ENCODE measurements at places on chromosomes 6 and 20. TPM values are rescaled to one million over a fixed set of nuclear protein-coding genes. Genes with fewer than 3 reads are reported as not detected.

GRCh38 chr20:61331543-61331942 lies 79.5 kb downstream of the CDH4 start:
- no peak for DNase-seq
- no peaks in the 10 kb centered on the region for H3K4me1 ChIP-seq
- no peak overlapping the region for H3K27ac ChIP-seq
- no peaks in the 10 kb centered on the region for H3K36me3 ChIP-seq
- H3K4me3 ChIP-seq, result no peak overlapping the region

Gene PRSS16
- 0.55 TPM for total RNA-seq

- H3K36me3 ChIP-seq, result no peaks in the 10 kb centered on the region
- H3K27ac ChIP-seq, result no peak overlapping the region
- H3K27me3 ChIP-seq, result peaks cover 7% of the 10 kb centered on the region
- DNase-seq, result no peak
Measured at GRCh38 chr6:41449399-41450245, 96.6 kb upstream of the FOXP4 start.

GRCh38 chr6:34424200-34425131 lies 1.4 kb downstream of the RPS10 start:
- peak overlapping the region; percentile 98 for H3K27ac ChIP-seq
- H3K36me3 ChIP-seq, result peaks cover 57% of the 10 kb centered on the region
- H3K4me1 ChIP-seq, result peaks cover 24% of the 10 kb centered on the region
- H3K27me3 ChIP-seq, result no peaks in the 10 kb centered on the region

DNA sequence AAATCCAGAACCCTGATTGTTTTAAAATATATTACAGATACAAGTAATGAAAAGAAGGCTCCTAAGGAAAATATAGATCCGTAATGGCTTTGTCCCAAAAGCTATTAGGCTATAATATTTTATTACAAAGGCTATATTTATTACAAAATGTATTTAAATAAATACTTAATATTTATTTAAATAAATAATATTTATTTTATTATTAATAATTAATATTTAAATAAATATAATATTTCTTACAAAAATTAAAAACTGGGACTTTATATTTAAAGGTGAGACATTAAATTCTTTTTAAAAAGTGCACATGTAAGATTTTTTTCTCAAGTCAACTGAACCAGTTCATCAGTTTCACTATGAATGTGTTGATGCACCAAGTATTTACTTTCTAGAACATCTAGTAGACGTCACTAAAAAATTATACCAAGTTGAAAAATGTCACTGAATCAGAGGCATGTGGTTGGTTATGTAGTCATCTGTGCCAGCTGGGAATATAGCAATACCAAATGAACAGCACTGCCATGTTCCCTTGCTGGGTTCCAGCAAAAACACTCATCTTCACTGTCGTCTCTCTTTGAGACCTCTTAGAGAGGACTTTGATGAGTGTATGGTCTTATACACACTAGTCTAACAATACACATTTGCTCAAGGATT lies 278.9 kb downstream of the ESR1 start:
- H3K4me1 ChIP-seq, result no peaks in the 10 kb centered on the region
- H3K36me3 ChIP-seq, result no peaks in the 10 kb centered on the region
- no peak for DNase-seq
- H3K27ac ChIP-seq, result no peak overlapping the region
- H3K27me3 ChIP-seq, result peaks cover 6% of the 10 kb centered on the region

DNA sequence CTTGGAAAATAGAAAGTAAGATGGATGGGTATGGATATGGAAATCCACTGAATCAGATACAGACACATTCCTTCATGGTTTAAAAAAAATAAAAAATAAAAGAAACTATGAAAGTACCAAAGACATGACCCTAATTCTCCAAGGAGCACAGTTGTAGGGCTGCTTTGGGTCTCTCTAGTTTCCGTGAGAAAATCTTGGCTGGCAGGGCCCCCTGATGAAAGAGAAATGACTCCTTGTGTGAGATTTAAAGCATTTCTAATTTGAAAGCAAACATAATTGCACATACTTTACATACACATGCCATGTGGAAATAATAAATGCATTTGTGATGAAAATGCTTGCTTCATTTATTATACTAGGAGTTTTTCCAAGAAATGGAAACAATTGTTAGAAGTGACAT lies 593.9 kb upstream of the BTBD3 start:
- no peaks in the 10 kb centered on the region for H3K4me1 ChIP-seq
- no peaks in the 10 kb centered on the region for H3K36me3 ChIP-seq
- no peaks in the 10 kb centered on the region for H3K27me3 ChIP-seq
- no peak overlapping the region for H3K4me3 ChIP-seq

Gene RNF182
- total RNA-seq, result not detected

DNA sequence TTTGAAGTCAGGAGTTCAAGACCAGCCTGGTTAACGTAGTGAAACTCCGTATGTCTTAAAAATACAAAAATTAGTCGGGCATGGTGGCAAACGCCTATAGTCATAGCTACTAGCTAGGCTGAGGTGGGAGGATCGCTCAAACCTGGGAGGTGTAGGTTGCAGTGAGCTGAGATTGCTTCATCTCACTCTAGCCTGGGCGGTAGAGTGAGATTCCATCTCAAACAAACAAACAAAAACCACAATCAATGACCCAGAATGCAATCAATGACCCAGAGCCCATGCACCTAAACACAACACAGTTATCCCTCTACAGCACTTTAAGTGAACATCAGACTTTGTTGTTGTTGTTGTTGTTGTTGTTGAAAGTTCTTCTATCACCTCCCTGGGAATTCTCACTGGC lies 77.9 kb downstream of the MYB start:
- no peak overlapping the region for H3K4me3 ChIP-seq
- no peak overlapping the region for H3K27ac ChIP-seq
- no peaks in the 10 kb centered on the region for H3K27me3 ChIP-seq
- no peaks in the 10 kb centered on the region for H3K36me3 ChIP-seq
- DNase-seq, result no peak

Gene ELOVL4
- 0.98 TPM for total RNA-seq

Gene TRAPPC3L
- total RNA-seq, result not detected

GRCh38 chr6:17446713-17447112 lies 53.3 kb downstream of the CAP2 start:
- no peaks in the 10 kb centered on the region for H3K36me3 ChIP-seq
- no peak overlapping the region for H3K27ac ChIP-seq
- H3K4me1 ChIP-seq, result no peaks in the 10 kb centered on the region
- H3K4me3 ChIP-seq, result no peak overlapping the region

- no peak for DNase-seq
- H3K36me3 ChIP-seq, result no peaks in the 10 kb centered on the region
- H3K27me3 ChIP-seq, result no peaks in the 10 kb centered on the region
- peaks cover 2% of the 10 kb centered on the region for H3K4me1 ChIP-seq
- H3K27ac ChIP-seq, result no peak overlapping the region
Measured at GRCh38 chr6:39430871-39431523, 108.5 kb upstream of the KCNK16 start.

DNA sequence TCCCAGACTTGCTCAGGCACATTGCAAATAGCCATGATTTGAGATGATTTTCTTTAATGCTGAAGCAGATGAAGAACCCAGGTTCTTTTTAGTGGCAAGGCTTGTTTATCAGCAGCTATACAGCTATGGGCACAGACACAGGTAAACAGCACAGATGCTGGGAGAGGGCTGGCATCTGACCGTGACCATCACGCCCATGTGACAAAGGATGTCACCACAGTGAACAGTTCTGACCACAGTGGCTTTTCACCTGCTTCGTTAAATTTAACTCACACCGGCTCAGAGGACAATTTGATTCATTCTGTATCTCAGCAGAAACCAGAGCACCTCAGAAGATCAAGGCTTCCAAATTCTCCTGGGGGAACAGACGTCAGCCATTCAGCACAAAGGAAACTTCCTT lies 142.6 kb downstream of the CDH26 start:
- no peaks in the 10 kb centered on the region for H3K27me3 ChIP-seq
- no peak overlapping the region for H3K4me3 ChIP-seq

DNA sequence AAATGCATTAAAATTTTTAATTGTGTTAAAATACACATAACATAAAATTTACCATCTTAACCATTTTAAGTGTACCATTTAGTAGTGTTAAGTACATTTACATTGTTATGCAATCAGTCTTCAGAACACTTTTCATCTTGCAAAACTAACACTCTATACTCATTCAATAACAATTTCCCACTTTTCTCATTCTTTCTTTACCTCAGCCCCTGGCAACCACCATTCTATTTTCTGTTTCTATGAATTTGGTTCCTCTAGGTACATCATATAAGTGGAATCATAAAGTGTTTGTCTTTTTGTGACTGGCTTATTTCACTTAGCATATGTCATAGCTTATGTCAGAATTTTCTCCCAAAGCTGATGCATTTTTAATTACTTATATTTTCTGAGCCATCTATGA lies 32.2 kb downstream of the PCMT1 start:
- H3K36me3 ChIP-seq, result peaks cover 31% of the 10 kb centered on the region
- H3K4me3 ChIP-seq, result no peak overlapping the region
- H3K4me1 ChIP-seq, result no peaks in the 10 kb centered on the region
- H3K27ac ChIP-seq, result no peak overlapping the region
- DNase-seq, result no peak

DNA sequence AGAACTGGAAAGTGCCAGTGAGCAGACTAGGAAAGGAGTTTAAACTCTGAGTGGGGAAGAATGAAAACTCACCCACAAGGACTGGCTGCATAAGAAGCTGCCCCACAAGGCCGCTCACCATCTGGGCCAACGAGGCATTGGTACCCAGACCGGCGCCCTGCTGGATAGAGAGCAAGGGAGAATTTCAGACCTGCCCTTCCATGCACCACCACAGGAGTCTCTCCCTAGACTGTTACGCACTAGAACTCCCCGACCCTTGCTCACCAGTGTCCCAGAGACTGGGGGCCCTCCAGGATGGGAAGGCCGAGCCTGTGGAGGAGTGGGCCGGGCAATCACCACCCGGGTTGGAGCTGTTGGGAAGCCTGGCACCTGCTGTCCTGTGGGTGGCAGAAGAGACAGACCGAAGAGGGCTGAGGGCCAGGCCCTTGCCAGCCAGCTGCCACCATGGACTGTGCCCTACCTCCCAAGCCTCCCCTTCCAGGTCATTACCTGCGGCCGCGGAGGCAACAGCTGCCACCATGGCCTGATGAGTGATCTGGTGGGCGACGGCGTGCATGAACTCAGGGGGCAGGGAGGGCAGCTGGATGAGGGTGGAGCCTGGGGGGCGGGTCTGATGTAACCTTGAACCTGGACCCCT lies 8.5 kb downstream of the BAG6 start:
- no peaks in the 10 kb centered on the region for H3K27me3 ChIP-seq
- H3K4me1 ChIP-seq, result peaks cover 8% of the 10 kb centered on the region
- DNase-seq, result no peak
- no peak overlapping the region for H3K4me3 ChIP-seq
- H3K27ac ChIP-seq, result no peak overlapping the region

DNA sequence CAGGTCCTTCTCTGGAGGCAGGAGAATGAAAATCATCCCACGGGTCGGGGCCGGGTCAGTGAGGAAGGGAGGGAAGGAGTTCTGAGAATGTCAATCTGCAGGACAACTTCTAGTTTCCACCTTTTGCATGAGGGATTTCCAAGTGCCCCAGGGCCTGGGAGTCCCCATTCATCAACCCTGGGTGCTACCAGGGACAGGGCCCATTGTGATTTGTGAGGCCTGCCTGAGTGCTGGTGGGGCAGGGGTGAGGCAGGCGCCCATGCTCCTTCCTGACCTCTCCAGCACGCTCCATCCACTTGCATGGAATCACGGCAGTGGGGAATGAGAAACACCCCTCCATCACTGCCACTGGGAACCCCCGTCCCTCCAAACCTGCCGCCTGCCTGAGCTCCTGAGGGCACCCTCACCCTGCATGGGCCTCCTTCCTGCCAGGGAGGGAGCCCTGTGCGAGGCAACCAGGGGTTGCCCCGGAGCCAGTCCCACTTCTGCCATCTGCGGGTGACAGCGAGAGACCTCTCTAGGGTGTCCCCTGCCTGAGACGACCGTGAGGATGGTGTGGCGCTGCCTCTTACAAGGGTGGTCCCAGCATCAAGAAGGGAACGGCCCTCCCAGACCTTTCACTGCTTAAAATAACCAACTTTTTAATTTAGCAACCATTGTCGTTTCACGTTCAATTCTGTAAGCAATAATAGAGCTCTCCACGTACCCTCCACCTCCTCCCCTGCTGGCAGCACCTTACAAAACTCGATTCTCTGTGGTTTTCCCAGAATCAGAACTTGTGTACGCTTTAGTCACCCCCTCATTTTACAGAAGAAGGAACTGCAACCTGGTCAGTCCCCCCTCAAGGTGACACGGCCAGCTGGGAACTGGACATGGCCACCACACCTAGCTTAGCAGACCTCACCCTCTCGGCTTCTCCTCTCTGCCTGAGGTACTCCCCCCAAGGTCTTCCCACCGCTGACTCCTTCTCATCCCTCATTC lies 28.6 kb downstream of the PMEPA1 start:
- H3K27ac ChIP-seq, result no peak overlapping the region
- no peaks in the 10 kb centered on the region for H3K4me1 ChIP-seq
- H3K27me3 ChIP-seq, result peaks cover 8% of the 10 kb centered on the region
- no peak overlapping the region for H3K4me3 ChIP-seq

GRCh38 chr6:143999406-143999805 lies 8.7 kb downstream of the PLAGL1 start:
- no peaks in the 10 kb centered on the region for H3K4me1 ChIP-seq
- peaks cover 25% of the 10 kb centered on the region for H3K27me3 ChIP-seq
- H3K36me3 ChIP-seq, result no peaks in the 10 kb centered on the region
- H3K4me3 ChIP-seq, result no peak overlapping the region
- no peak overlapping the region for H3K27ac ChIP-seq
- no peak for DNase-seq

Gene PTCHD4
- total RNA-seq, result not detected

DNA sequence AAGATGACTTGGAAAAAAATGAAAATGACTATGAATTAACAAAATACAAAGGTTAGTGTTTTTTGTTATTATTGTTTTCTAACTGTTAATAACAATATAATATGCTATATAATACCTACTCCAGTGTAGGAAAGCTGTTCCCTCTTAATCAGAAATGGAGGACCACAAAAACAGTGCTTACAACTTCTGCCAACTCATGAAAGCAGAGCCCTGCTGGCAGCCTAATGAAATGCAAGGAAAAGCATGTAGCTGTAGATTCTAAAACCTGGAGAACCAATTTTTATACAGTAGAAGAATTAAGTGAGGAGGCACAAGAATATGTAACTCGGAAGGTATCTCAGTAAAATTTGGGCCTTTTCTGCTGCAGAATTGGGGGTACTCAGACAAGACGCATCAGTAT lies 29.4 kb downstream of the PHIP start:
- peaks cover 9% of the 10 kb centered on the region for H3K4me1 ChIP-seq
- no peak for DNase-seq
- H3K4me3 ChIP-seq, result no peak overlapping the region
- no peaks in the 10 kb centered on the region for H3K27me3 ChIP-seq
- peaks cover 70% of the 10 kb centered on the region for H3K36me3 ChIP-seq
- H3K27ac ChIP-seq, result no peak overlapping the region

DNA sequence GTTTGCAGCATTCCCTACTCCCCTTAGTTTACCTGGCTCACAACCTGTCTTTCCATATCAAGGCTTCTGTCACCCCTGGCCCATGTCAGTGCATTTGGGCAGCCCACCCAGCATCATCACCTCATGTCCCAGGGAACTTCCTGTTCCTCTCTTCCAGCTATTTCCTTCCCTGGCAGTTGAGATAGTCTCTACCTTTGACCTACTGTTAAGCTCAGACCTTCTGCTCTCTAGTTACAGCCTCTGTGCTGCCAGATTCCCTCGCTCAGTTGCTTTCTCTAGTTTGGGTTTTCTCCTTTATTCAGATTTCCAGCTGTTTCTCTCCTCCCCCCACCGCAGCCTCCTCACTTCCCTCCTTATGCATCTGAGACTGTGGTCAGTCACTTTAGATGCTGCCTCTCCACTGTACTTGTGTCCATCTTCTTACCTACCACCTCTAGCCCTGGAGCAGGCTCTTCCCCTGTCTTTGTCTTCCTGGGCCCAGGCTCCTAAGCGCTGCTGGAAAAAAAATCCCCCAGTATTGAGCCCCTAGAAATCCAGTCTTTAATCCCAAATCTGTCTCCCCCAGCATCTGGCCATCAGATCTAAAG lies 16.3 kb downstream of the PTPN1 start:
- no peak overlapping the region for H3K27ac ChIP-seq
- DNase-seq, result no peak
- H3K4me3 ChIP-seq, result no peak overlapping the region
- peaks cover 33% of the 10 kb centered on the region for H3K4me1 ChIP-seq
